Suprapubic skin (tissue), 4 donors: ENCODE measurements at places on chromosomes 1 and 21. TPM values are rescaled to one million over a fixed set of nuclear protein-coding genes. Genes with fewer than 3 reads are reported as not detected.
A peak's percentile ranks its signal among the peaks of the same experiment; 100 is the strongest.

DNA sequence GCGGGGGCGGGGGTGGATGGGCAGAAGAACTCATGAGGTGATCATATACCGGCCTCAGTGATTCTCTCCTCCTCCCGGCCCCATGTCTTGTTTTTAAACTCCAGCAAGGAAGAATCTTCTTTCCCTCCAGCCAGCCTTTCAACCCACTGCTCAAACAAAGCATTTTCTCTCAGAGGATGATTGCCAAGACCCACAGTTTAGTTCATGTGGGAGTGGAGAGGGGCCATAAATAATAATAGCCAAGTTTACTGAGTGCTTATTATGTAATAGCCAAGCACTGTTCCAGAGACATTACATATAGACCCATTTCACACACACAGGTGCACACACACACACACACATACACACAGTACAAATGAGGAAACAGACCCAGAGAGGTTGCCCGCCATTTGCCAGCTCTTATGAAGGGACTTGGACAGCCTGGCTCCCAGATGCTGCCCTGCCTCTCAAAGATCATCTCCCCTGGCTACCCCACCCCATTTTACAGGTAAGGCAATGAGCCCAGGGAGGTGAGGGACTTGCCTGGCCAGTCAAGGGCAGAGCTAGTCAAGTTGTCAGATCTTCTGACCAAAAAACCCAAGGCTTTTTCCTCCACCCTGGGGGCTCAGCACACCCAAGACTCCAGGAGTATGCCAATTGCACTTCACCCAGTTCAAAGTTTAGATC, 18.0 kb upstream of the BCAR3 start:
- no peaks in the 10 kb centered on the region for H3K27me3 ChIP-seq
- H3K4me3 ChIP-seq = no peak overlapping the region
- DNase-seq = no peak
- H3K36me3 ChIP-seq = no peaks in the 10 kb centered on the region

DENND2C gene
- 33.6 TPM for total RNA-seq

DNA sequence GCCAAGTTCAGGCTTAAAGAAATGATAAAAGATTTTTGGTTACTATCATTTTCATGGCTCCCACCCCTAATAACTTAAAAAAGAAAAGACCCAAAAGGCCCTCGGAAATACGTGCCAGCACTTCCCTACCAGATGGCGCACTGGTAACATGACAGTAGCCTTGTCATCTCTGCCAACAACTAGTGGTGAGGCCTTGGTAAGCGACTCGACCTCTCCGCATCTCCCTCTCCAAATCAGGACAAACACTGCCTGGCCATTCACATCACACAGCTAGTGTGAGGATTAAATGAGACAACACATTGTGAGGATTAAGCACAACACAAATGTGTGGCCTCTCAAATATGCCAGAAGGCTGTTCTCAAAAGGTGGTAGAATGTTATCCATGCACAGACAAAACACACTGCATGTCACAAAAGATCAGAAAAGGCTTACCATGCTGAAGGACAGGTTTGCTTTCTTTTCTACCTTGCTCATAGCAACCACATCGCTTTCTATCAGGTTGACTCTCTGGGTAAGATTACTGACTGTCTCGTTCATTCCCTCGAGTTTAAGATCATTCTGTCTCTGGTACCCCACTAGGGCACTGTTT, 16.4 kb downstream of the TEX38 start:
- peaks cover 83% of the 10 kb centered on the region for H3K36me3 ChIP-seq
- H3K27ac ChIP-seq = no peak overlapping the region
- DNase-seq = no peak

DNA sequence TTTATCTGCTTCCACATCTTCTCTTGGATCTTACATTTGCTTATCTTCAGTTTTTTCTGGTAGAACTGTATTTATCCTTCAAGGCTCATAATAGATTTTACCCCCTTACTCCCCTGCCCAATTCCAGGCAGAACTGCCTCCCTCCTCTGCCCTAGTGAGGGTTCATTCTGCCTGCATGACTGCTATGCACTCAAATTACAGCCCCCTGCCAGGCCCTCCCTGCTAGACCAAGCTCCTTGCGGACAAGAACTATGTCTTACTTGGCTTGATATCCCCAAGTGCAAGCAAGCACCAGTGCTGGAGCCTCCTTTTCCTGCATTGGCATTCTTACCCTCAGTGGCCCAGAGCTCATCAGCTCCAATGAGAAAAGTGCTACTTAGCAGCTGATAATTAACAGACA, 18.1 kb downstream of the MAPKAPK2 start:
- no peaks in the 10 kb centered on the region for H3K36me3 ChIP-seq
- H3K4me1 ChIP-seq = peaks cover 71% of the 10 kb centered on the region
- H3K27me3 ChIP-seq = no peaks in the 10 kb centered on the region
- no peak overlapping the region for H3K27ac ChIP-seq

DNA sequence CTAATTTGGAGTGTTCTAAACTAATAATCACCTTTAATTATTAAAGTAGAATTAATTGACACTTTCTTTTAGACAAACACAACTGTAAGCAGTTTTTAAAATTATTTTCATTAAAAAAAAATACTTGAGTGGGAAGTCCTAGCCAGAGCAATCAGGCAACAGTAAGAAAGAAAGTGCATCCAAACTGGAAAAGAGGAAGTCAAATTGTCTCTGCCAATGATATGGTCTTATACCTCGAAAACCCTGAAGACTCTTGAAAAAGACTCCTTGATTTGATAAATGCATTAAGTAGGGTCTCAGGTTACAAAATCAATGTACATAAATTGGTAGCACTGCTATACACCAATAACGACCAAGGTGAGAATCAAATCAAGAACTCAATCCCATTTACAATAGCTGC, 83.0 kb upstream of the GADD45A start:
- H3K36me3 ChIP-seq = no peaks in the 10 kb centered on the region
- no peak for DNase-seq
- no peak overlapping the region for H3K27ac ChIP-seq
- H3K4me3 ChIP-seq = no peak overlapping the region
- H3K4me1 ChIP-seq = no peaks in the 10 kb centered on the region

DNA sequence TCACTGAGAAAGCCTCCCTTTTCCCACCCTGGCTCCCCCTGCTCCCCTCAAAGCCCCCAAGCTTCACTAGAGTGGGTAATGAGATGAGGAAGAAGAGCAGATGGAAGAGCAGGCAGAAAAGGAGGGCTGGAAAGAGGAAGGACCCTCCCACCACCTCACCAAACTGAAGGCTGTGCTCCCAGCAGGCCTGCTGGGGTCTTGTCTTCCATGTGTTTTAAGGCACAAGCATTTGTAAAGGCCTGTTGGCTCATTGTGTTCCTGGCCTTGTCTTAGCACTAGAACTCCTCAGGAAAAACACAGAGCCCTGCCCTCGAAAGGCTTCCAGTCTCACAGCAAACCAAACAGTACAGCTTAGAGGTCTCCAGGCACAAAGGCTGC, 51.5 kb downstream of the TOMM20 start:
- no peak for DNase-seq
- H3K4me1 ChIP-seq = peaks cover 84% of the 10 kb centered on the region
- H3K36me3 ChIP-seq = no peaks in the 10 kb centered on the region
- H3K27me3 ChIP-seq = no peaks in the 10 kb centered on the region
- H3K27ac ChIP-seq = peak overlapping the region; percentile 72

DNA sequence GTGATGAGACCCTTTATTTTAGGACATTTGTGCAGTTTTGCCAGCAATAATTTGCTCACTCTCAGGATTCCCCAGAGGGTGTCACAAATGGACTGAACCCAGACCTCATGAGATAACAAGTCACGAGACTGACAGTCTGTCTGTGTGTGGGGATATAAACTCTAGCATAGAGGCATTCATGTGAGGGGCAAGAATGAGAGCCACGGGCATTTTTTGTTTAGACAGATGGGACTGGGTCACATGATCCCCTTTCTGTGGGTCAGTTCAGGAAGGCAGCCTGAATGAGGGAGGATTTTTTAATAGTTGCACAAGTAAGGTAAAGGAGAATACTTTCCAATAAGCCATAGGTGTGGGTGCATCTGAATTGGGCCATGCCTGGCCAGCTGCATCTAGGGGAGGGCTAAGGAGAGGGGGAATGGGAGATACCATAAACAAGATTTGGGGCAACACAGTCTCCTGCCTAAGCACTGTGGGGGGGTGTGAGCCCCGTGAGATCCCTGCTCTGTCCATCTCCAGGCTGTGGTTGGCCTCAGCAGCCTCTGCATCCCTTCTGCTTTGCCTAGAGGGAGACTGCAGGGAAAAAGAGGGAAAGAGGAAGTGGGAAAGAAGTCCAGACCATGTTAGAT, 66.6 kb downstream of the NAV1 start:
- H3K4me1 ChIP-seq = peaks cover 12% of the 10 kb centered on the region
- H3K27ac ChIP-seq = no peak overlapping the region
- DNase-seq = no peak
- no peaks in the 10 kb centered on the region for H3K27me3 ChIP-seq
